Natural killer cell (primary cell): ENCODE measurements at places on chromosomes 13 and 19.
A peak's percentile ranks its signal among the peaks of the same experiment; 100 is the strongest.

- DNase-seq = no peak
These were observed 9.3 kb upstream of the SYT5 start for GRCh38 chr19:55189403-55189835.

DNA sequence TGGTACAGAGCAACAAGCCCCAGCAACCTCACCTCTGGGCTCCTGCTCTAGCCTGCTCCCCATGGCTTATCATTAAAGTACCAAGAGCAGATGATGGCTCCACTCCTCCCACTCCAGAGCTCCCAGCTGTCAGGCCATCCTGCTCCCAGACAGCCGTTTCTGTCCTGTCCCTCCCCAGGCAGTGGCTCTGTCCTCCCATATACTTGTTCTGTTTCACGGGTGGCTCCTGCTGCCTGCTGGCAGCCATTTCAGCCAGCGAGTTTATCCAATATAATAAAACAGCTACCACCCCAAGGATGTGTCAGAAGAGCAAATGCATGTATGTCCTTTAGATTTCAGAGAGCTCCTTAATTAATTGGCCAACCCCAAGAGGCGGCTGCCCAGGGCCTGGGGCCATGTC is 79.4 kb upstream of the VSTM2B start:
- DNase-seq = no peak

DNA sequence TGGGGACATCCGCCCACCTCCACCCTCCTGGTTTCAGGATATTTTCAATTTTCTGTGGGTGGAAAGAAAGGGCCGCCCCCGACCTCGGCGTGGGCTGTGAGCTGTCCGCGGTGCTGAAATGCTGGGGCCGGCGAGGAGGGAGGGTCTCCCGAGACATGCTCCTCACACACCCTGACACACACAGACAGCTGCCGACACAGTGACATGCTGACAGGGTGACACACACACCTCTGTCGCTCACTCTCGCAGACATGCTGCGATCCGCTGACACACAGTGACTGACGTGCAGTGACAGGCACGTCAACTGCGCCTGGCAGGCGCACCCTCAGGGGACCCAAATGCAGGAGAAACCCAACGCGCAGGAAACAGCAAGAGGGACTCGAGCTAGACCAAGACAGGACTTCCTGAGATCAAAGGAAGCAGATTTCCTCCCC is 25.1 kb upstream of the MEIS3 start:
- DNase-seq = no peak

DNA sequence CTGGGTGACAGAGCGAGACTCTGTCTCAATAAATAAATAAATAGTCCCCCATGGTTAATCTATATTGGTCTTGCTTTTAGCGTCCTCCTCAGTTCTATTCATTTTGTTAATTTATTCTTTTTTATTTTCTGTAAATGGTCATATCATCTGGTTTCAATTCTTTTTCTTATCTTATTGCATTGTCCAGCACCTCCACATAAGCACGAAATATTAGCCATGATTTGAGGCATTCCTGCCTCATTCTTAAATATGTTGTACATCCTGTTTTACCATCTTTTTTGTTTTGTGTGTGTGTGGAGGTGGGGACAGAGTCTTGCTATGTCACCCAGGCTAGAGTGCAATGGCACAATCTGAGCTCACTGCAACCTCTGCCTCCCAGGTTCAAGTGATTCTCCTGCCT is 24.6 kb upstream of the CCDC124 start:
- DNase-seq = no peak

DNA sequence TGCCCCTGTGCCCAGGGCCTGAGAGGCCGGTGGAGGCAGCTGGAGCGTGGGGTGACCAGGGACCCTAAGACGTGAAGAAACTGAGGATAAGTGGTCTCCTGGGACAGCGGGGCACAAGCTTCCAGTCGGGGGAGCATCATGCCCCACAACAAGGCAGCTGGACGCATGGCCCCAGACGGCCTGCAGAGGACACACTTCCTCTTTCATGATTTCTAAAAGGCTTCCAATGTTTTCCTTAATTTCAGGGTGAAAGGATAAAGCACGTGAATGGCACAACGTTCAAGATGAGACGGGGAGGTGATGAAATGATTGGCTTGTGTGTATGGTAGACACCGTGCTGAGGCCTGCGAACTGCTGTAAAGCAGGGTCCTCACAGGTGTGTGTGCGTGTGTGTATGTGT is 20.2 kb upstream of the MYDGF start:
- DNase-seq = no peak

- DNase-seq = no peak
These were observed 13.5 kb upstream of the COG3 start for GRCh38 chr13:45451282-45451681.

- no peak for DNase-seq
These were observed 416.2 kb downstream of the DIAPH3 start for GRCh38 chr13:59747529-59747928.

- no peak for DNase-seq
These were observed 3.6 kb downstream of the F2RL3 start for GRCh38 chr19:16892436-16892835.

GRCh38 chr19:41341669-41342490 is 11.8 kb downstream of the TGFB1 start:
- DNase-seq = peak; percentile 52

- no peak for DNase-seq
These were observed 332.7 kb upstream of the KLF12 start for GRCh38 chr13:74466864-74467263.

GRCh38 chr13:52686376-52686775 is 33.7 kb downstream of the SUGT1 start:
- no peak for DNase-seq

GRCh38 chr19:35115177-35115951 is at the start of gene FXYD3:
Gene FXYD3 (plus strand): TSS chr19:35115823. CDS start chr19:35119377, 3,554 bp downstream.
- no peak for DNase-seq

GRCh38 chr19:40633207-40633606 is 32.0 kb downstream of the LTBP4 start:
- no peak for DNase-seq

- peak; percentile 32 for DNase-seq
These were observed 657 bp downstream of the ZNF550 start for GRCh38 chr19:57559008-57559403.

DNA sequence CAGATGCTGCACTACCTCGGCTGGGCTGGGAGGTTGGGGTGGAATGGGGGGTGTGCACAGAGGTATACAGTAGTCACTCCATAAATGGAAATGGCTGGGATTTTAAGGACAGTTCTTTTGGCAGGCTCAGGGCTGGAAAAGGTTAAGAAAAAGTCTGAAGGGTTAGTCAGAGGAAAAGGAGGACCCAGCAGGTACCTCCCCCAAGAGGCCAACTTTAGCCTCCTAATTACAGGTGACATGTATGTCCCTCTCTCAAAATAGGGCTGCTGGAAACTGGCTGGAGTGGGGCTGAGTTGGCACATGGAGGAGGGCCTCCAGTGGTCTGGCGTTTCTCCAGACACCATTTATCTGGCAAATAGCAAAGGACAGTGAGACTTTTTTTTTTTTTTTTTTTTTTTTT is 994 bp downstream of the CCDC194 start:
- no peak for DNase-seq

DNA sequence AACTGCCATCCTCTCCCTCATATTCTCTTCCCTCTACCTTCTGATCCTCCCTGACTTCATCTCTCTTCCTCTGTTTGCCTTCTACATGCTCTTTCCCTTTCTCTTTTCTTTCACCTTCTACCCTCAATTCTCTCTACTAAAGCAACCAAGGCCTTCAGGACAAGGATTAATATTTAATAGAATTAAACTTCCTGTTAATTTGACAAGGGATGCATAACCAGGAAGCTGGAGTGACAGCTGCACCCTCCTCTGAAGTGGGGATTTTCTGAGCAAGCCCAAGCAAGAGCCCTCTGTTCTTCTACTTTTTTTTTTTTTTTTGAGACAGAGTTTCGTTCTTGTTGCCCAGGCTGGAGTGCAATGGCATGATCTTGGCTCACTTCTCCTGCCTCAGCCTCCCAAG is 63.4 kb upstream of the MED4 start:
- no peak for DNase-seq

GRCh38 chr19:14510311-14511228 is 7.6 kb downstream of the DNAJB1 start:
- DNase-seq = no peak

DNA sequence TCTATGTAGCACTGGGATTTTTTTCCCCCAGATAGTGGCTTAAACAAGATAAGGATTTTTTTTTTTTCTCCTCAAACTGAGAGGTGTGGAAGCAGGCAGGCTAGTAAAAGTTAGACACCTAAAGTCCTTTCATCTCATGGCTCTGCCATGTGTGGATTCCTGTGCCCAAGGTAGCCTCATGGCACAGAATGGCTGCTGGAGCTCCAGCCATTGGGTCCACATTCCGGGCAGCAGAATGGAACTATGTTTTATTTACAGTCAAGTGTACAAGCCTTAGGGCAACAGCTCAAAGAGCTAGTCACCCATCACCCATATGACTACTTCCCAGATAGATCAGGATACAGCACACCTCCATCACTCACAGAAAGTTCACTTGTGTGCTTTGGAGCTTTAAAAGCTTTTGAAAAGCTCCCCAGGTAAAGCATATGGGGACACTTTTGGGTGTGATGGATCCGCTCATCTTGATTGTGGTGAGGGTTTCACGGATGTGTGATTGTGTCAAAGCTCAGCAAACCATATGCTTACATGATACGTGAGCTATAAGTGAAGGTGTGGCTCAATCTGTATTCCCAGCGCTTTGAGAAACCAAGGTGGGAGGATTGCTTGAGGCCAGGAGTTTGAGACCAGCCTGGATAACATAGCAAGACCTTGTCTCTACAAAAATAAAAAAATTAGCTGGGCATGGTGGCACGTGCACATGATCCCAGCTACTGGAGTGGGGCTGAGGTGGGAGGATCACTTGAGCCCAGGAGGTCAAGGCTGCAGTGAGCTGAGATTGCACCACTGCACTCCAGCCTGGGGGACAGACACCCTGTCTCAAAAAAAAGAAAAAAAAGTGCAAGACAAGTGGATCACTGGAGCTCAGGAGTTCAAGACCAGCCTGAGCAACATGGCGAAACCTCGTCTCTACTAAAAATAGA is 18.1 kb downstream of the PGLS start:
- no peak for DNase-seq

- no peak for DNase-seq
These were observed 30.0 kb upstream of the POP4 start for GRCh38 chr19:29576046-29576606.

- no peak for DNase-seq
These were observed 81.3 kb downstream of the URI1 start for GRCh38 chr19:30023330-30023729.

DNA sequence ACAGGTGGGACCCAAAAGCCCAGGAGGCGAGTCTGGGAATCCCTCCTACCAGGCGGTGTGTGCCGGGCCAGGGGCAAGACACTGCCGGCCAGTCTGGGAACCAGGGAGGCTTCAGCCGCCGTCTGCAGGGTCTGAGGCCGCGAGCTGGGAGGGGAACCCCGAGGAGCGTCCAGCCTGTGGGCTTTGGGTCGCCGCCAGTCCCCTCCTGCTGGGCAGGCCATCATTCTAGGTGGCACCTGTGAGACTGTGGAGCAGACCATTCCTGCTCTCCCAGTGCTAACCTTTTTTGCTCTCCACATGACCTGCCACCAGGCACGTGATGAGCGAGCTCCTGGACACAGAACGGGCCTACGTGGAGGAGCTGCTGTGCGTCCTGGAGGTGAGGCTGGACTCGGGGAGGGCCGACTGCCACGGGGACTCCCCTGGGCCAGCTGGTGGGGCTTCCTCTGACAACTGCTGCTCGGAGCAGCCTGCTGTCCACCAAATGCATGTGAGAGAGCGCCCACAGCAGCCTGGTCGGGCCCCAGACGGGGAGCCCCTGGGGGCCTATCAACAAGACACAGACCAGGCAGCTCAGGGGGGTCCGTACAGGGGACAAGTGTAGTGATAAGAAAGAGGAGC is 24.6 kb upstream of the F7 start:
- DNase-seq = no peak

GRCh38 chr13:53326716-53327115 is 298.1 kb downstream of the OLFM4 start:
- DNase-seq = no peak

GRCh38 chr13:44417446-44417845 is 43.8 kb downstream of the SERP2 start:
- no peak for DNase-seq

- DNase-seq = no peak
These were observed 8.4 kb upstream of the UFM1 start for GRCh38 chr13:38341149-38341692.

GRCh38 chr19:50977626-50978025 is 6.1 kb downstream of the KLK7 start:
- DNase-seq = no peak

DNA sequence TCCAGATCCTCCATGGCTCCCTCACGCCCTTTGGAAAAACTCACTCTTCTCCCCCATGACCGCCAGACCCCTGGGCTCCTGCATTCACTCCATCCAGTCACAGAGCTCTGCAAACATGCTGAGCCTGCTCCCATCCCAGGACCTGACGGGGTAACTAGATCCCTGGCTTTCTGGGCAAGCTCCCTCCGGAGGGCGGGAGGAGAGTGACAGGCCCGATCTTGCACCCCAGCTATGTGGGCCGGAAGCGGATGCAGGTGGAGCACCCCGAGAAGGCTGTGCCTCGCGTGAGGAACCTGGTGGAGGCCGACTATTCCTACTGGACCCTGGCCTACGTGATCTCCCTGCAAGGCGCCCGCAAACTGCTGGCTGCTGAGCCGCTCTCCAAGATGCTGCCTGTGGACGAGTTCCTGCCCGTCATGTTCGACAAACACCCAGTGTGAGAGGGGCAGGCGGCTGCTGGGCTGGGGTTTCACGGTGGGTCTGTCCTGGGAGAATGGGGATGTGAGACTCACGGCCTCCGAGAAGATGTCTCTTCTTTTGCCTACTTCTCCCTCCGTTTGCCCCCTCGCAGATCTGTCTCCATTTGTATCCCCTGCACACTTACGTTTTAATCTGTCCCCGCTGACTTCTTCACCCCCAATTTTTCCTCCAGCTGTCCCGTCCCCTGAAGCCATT is 25.2 kb downstream of the COLGALT1 start:
- no peak for DNase-seq

DNA sequence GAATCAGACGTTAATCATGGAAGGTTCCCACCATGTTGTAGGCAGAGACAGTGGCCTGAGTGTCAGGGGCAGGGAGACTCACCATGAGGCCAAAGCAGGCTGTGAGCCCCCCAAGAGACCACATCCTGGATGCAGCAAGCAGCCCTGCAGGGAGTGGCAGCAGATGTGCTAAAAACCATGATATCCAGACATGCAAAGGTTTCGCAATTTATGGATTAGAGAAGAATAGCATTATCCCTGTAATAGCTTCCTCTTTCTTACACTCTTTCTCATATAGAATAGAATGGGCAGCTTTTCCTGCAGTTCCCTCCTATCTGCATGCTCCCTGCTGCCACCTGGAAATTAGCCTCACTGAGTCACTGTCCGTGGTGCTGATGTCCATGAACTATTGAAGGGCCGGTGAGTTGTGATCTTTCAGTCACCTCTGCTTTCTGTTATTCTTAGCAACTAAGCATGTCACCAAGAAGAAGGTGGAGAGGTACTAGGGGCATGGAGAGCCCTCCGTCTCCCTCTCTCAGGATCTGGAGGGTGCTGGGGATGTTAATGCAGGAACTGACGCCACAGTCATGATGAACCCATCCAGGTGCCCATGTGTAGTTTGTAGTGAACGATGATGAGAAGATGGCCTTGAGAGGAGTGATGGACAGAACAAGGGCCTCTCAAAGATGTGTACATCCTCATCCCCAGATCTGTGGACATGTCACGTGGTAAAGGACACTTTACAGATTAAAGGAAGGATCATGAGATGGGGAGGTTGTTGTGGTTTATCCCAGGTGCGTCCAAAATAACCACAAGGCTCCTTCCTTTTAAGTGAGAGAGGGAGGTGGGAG is 9.9 kb downstream of the CEACAM4 start:
- no peak for DNase-seq

GRCh38 chr13:99749271-99750019 is 222.1 kb downstream of the ZIC5 start:
- DNase-seq = no peak

- no peak for DNase-seq
These were observed 32.3 kb downstream of the ATP7B start for GRCh38 chr13:51978796-51979556.
